ENCODE measurements at places on chromosomes 11 and 22.

- peak; percentile 83 for DNase-seq
Measured at GRCh38 chr11:819129-819931, 616 bp downstream of the PNPLA2 start.

- DNase-seq, result peak; percentile 67
Measured at GRCh38 chr11:76756341-76756741, 26.8 kb upstream of the TSKU start.

DNA sequence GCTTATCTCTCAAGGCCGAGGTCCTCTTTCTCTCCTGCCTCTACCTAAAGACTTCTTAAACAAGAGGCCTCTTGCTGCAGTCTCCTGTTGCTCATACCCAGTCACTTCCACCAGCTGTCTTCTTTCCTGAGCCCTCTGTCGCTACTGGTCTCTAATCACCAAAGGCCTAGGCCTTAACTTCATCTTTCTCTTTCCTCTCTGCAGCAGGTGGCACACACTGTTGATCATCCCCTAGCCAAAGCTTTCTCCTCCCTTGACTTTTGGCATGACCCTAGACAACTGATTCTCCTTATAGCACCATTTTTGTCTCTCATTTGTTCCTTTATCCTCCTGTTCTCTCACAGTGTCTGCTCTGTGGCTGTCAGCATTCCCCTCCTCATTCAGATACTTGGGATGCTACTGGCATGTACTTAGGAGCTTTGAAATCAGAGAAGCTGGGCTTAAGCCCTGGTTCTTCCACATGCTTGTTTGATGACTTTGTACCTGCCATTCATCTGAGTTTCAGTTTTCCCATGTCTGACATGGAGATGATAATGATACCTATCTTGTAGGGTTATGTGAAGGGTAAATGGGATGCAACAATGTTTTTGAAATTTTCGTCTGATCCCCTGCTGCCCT, 22.4 kb downstream of the ENDOD1 start:
- no peak for DNase-seq

- no peak for DNase-seq
Measured at GRCh38 chr11:11735586-11735985, 106.2 kb upstream of the USP47 start.
